Pulmonary artery endothelial cell (primary cell): ENCODE measurements at places on chromosomes 7 and 10. TPM values are rescaled to one million over a fixed set of nuclear protein-coding genes. Genes with fewer than 3 reads are reported as not detected.

GRCh38 chr7:93453262-93453661 is 121.3 kb downstream of the CALCR start:
- no peak for DNase-seq

GRCh38 chr10:44186821-44187220 is 198.1 kb downstream of the CXCL12 start:
- no peak for DNase-seq

DNA sequence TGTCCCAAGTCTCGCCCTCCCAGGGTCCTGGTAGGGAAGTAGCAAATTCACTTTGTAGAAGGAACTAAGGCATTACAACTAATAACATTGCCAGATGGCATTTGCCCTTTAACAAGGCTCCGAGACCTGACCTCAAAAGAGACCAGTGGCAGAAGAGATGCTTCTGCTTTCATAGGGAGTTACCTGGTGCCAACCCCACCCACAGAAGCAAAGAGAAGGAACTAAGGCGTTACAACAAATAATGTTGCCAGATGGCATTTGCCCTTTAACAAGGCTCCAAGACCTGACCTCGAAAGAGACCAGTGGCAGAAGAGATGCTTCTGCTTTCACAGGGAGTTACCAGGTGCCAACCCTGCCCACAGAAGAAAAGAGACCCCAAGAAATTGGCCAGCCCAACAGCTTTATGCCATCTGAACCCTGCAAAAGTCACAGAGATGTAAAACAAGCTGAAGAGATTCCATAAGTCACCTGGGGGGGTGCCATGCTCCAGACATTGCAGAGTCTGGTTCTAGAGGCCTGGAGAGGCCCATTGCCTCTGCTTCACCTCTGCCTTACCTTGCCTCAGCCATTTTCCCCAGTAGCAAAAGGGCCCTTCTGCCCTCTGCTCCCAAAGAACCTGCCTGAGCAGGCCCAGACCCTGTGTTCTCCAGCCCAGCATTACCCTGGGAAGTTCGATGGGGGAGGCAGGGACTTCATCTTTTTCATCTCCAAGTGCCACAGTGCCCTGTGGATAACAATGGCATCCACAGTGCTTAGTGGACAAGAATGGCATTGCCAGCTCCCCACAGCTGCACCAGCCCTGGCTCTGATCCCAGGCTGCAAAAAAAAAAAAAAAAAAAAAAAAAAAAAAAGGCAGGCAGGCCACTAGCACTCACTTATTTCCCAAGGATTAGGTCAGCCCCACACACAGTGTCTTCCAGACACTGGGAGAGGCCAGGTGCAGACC is 179.5 kb upstream of the PLXNA4 start:
- no peak for DNase-seq

- no peak for DNase-seq
Measured at GRCh38 chr10:119285495-119286267, 78.3 kb downstream of the GRK5 start.

The SUV39H2 gene
- total RNA-seq, result 13.9 and 37.7 TPM in 2 replicates

GRCh38 chr7:127021019-127021738 is 231.6 kb downstream of the GRM8 start:
- DNase-seq, result no peak

- DNase-seq, result no peak
Measured at GRCh38 chr10:70461397-70462348, 16.9 kb upstream of the PALD1 start.

The CYP3A7 gene
- not detected in 2 replicates for total RNA-seq

The FFAR4 gene
- total RNA-seq, result not detected in 2 replicates

GRCh38 chr10:65943451-65943850 is 982.4 kb upstream of the LRRTM3 start:
- no peak for DNase-seq

DNA sequence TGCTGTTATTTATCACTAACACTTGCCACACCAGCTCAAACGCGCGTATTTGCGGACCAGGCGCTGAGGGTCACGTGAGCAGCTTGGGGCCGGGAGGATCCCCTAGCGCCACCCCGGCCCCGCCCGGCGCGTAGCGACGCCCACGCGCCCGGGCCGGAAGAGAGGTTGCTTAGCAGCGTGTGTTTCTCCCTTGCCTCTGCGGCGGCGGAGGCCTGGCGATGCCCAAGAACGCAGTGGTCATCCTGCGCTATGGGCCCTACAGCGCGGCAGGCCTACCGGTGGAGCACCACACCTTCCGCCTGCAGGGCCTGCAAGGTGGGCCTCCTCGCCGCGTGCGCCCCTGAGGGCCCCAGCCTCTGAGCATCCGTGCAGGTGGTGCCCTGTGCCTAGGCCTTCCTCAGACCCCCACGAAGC is at the start of gene C10orf53:
Gene C10orf53 (plus strand): TSS at position 172 of the 414 bp plus-strand sequence. CDS start 47 bp downstream, at position 219.
- no peak for DNase-seq

The HOXA1 gene
- 0.33 and 1.0 TPM in 2 replicates for total RNA-seq

The LEP gene
- not detected in 2 replicates for total RNA-seq

- no peak for DNase-seq
Measured at GRCh38 chr10:128257428-128257827, 131.2 kb upstream of the MKI67 start.
